ENCODE measurements at places on chromosomes 5 and 9.

- DNase-seq, result no peak
These were observed 564 bp downstream of the SLC25A25 start for GRCh38 chr9:128068386-128069205.

DNA sequence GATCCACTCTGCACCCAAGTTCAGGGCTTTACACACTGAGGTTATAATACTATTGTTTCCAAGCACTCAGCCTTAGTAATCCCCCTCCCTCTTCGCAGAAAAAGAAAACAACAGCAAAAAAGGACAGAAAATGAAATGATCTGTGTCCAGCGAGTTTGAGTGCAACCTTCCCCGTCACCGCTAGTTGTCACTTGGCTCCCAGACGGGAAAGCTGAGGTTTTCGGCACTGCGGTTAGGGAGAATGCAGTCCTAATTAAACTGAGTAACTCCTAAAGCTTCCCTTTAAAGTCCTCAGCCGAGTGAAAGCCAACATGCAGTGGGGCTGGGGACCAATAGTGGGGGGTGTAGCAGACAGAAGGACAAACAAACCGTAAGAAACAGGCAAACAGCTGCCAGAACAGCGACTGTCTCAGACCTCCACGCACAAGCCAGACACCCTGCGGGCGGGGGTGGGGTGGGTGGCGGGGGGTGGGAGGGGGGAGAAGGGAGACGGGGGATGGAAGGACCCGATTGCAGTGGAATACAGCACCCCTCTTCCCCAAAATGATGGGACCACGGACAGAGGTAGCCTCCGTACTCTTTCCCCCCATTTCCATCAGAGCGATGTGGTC is 680 bp downstream of the GLRA1 start:
- DNase-seq, result no peak

GRCh38 chr5:124642151-124642550 is 104.3 kb downstream of the ZNF608 start:
- DNase-seq, result no peak

DNA sequence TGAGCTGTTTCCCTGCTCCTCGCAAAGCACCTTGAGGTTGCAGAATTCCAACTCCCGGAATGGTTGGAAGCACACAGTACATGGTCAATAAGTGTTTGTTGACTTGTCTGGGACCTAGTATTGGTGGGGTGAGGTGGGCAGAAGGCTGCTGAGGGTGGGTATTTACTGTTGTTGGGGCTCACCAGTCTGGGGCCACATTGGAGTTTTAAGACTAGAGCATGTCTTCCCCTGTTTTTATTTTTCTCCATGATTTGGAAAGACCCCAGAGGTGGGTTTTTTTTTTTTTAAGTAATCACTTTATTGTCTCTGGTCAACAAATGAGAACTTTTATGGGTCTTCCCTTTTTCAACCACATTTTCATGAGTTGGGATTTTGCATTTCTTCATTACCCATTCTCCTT is 55.1 kb downstream of the IRF1 start:
- DNase-seq, result no peak
